ENCODE measurements at places on chromosomes 12 and 14. TPM values are rescaled to one million over a fixed set of nuclear protein-coding genes. Genes with fewer than 3 reads are reported as not detected.

The FGD4 gene
- total RNA-seq, result 49.0 TPM

The LPCAT3 gene
- total RNA-seq, result 12.7 TPM

The GPRC5A gene
- 4.1 TPM for total RNA-seq

The NANOG gene
- total RNA-seq, result 0.17 TPM

The C1R gene
- total RNA-seq, result 83.1 TPM

The ORMDL2 gene
- 12.6 TPM for total RNA-seq

The UNC79 gene
- total RNA-seq, result 7.9 TPM

The GPR65 gene
- total RNA-seq, result 0.94 TPM
